Activated T-helper 1 cell treated with anti-CD3 and anti-CD28 coated beads, Interleukin-2, amount 50 U/mL, for 16 hours (primary cell): ENCODE measurements at places on chromosomes 5 and 9.

DNA sequence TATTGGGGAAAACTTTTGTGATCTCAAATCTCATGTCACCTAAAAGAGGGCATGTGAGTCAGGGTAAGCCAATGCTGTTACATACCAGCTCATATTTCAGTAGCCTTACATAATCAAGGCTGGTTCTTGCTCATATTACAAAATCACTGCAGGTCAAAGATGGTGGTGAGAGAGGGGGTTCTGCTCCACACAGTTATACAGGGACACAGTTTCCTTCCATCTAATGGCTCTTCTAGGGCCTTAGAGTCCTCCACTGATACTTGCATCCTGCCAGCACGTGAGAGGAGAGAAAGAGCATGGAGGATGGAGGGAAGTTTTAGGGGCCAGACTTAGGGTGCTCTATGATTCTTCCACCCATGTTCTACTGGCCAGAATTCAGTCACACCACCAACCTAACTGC is 130.0 kb downstream of the LIFR start:
- no peak for DNase-seq

- DNase-seq: no peak
Observed at GRCh38 chr5:50445296-50445949, 4.3 kb upstream of the EMB start.

DNA sequence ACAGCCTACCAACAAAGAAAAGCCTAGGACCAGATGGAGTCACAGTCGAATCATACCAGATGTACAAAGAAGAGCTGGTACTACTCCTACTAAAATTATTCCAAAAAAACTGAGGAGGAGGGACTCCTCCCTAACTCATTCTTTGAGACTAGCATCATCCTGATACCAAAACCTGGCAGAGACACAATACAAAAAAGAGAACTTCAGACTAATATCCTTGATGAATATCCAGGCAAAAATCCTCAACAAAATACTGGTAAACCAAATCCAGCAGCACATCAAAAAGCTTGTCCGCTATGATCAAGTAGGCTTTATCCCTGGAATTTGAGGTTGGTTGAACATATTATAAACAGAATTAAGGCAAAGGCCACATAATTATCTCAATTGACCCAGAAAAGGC is 900.4 kb upstream of the ARRDC3 start:
- DNase-seq: no peak

- DNase-seq: no peak
Observed at GRCh38 chr5:55600497-55601203, 65.9 kb upstream of the PLPP1 start.

DNA sequence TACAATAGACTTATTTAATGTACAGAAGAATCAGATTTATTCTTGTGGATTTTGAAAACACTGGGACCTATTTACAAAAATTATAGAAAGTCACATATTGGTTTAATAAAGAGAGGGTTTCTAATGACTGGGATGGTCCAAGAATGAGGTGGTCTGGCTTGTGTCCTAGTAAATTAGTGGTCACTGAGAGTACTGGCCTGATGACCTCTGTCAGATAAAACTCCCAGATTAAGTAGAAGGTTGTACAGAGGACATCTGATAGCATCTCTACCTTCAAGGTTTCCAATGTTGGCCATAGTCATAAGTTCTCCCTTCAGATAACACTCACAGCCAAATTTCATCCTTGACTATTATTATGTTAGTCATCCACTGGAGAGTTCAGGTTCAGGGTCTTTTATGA is 692.9 kb downstream of the MTRR start:
- DNase-seq: no peak

DNA sequence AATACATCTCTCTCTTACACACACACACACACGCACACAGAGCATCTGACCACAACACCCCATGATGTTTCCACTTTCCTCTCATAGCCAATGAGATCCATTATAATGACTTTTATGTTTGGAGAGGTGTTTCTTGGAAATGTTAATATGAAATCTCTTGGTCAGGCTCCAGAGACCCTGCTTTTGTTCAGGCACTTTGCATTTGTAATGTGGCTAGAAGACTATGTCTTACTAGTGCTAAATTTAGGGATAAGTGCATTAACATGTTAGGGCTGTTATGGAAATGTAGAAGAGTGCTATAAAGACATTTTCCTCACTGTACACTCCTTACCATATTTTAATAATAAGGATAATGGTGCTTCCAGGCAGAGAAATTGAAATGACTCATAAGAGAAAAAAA is 3.8 kb downstream of the CDH9 start:
- DNase-seq: no peak

DNA sequence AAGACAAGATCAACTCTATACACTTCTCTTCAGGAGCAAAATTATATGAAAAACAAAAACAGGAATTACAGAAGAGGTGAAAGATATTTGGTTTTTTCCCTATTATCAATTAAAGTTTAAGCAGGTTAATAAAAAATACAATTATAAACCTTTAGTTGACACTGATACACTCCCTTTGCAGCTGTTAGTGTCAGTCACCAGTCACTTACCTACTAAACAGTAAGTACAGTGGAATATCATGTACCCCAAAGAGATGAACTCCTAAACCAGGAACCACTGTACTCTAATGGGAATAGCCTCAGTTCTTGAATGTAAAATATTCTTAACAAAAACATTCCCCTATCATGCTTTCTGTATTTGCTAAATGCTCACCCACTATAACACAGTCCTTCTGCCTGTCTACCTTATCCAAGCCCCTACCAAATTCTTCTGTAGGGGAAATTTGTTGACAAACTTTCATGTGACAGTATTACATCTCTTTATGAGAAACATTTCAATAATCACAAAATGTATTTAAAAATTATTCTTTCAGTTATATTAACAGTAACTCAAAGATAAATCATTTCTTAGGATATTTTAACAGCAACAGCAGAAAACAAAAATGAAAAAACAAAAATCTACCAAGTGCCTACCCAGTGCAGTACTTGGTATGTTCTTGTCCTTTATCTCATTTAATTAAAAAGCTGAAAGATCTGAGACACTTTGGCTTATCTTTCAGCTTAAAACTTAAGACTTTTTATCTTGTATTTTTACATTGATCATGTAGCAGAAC is 212.8 kb downstream of the MLLT3 start:
- no peak for DNase-seq

GRCh38 chr5:32506201-32506661 is 61.7 kb upstream of the ZFR start:
- DNase-seq: no peak

GRCh38 chr9:134533850-134534588 is 107.6 kb upstream of the COL5A1 start:
- no peak for DNase-seq

GRCh38 chr5:171635561-171636245 is 149.9 kb upstream of the SMIM23 start:
- DNase-seq: no peak

GRCh38 chr9:131747352-131747751 is 7.5 kb upstream of the RAPGEF1 start:
- no peak for DNase-seq

DNA sequence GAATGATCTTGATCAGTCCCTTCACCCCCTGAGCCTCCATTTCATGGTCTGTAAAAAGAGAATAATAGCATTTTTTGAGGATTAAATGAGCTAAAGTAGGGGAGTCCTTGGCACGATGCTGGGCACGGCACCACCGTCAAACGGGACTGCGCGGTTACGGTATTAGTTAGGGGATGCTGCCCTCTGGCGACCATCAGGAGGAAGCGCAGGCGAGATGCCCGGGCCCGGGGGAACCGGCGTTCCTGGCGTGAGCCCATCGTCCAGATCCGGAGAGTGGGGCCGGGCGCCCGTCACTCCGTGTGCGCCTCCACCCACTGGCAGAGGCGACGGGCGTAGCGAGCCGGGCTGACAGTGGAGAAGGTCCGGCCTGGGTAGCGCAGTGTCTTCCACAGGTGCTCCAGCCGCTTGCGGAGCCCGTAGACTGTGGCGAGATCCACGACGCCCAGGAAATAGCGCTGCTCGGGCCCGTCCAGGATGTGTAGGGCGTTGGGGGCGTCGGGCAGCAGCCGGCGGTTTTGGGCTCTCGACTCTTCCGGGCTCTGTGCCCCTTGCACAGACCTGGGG is 4.8 kb upstream of the ST6GALNAC4 start:
- DNase-seq: peak; percentile 74

- no peak for DNase-seq
Observed at GRCh38 chr9:109203761-109204360, 36.8 kb upstream of the FRRS1L start.

DNA sequence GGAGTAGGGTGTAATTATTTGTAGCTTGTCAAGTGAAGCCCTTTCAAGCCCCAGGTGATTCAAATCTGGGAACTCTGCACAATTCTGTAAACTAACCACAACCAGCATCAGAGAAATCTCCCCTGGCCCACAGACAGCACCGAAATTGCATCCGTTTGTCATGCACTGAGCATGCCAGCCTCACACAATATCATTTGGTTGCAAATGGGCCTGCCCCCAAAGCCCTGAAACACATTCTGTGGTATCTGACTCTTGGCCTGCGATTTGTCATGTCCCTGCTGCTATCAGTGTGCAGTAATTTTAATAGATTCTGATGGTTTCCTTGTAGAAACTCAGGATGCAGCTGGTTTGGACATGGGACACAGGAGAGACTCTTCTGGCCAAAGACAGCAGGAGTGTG is 35.3 kb downstream of the SNX24 start:
- no peak for DNase-seq

GRCh38 chr9:126036881-126037291 is 289.7 kb downstream of the PBX3 start:
- DNase-seq: no peak

- peak; percentile 48 for DNase-seq
Observed at GRCh38 chr5:132238169-132238744, 10.6 kb upstream of the P4HA2 start.

- DNase-seq: no peak
Observed at GRCh38 chr9:84266087-84266561, 74.4 kb downstream of the SLC28A3 start.

DNA sequence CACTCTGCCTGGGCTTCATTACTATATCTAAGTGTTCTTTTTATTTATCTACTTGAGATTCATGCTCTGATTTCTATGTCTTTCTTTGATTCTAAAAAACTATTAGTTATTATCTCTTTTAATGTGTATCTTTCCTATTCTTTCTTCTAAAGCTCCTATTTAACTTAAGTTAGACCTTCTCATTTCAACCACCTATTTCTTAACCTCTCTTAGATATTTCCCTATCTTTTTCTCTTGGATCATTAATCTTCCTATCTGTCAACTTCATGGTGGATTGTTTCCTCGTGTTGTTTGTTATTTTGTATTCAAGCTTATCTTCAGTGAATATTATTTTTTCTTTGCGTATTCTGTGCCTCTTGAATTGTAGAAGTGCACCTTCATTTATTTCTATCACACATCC is 202.1 kb downstream of the ADAMTS6 start:
- no peak for DNase-seq

DNA sequence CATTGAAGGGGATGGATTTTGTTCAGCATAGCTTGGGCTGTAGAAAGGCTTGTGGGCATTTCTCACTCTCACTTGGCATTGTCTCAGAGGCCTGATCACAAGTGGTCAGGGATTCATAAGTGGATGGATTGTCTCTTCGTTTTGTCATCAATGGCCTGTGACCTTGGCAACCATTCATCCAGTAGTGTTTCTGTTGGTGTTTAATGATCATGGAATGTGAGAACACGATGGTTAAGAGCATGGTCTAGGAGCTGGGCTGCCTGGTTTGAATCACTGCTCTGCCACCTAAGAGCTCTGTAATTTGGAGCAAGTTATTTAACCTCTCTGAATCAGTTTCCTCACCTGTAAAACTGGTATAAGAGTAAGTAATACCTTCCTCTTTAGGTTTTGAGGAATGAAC is 430.1 kb upstream of the MEF2C start:
- DNase-seq: no peak

DNA sequence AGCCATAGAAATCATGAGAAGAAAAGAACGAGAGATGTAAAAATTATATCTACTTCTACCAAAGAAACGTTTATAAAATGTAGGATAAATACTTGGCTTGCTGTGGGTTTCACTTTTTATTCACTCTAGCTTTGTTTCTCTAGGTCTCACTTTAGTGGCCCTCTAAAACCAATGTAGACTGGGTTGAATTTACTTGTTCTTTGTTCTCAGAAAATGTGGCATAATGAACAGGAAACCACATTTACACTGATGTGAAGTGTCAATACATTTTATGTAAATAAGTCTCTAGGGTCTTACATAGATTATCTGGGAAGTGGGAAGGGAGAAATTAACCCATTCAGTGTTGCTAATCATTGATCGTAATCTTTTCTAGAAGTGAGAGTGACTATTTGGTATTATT is 58.9 kb downstream of the PLPPR1 start:
- no peak for DNase-seq

DNA sequence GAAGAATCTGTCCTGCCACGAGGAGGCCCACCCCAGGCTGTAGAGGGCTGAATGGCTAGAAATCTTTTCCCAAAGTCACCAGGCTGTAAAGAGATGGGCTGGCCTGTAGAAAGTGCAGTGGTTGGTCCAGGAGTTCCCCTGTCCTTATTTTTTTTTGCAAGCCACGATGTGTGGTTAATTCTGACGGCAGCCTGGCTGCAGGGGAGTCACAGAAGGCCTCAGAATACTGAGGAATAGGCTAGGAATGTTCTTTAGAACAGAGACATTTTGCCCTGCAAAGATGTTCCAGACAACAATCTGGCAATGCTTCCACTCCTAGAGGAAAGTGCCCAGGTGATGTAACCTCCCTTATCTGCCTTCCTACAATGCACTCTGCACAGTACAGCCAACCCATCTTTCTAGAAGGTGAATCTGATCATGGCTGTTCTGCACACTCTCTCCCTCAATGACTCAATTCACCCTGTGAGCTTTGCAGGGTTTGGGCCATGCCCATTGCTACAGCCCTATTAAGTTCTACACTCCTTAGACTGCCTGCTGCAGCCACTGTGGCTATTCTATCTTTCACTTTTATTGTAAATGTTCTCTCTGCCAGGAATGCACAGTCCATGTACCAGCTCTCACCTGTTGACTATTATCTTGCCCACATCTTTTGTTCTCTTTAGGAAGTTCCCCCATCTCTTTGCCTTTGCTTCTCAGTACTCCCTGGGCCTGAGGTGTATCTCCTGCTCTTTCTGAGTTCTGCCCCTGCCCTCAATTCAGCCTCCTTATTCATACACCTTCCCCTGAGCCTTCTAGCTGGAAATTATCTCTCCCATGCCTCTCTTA is 377.8 kb upstream of the CLINT1 start:
- DNase-seq: no peak

DNA sequence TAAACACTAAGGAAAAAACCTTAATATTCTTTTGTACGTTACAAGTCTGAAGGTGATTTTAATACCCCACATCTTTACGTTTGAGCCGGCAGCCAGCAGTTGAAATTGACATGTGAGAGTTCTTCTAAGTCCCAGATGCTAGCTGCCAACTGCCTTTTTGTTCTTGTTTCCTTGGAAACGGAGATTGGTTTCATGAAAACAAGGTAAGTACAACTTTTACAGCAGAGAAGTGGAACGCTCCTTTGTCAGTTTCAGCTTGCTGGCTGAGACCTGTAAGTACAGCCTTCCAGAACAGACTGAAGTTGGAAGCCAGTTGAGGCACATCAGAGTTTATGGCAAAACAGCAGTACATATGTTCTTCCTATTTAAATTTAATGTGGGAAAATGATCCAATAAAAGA is 1018.4 kb upstream of the ARRDC3 start:
- DNase-seq: no peak
